ENCODE measurements at places on chromosomes 2 and 18.

DNA sequence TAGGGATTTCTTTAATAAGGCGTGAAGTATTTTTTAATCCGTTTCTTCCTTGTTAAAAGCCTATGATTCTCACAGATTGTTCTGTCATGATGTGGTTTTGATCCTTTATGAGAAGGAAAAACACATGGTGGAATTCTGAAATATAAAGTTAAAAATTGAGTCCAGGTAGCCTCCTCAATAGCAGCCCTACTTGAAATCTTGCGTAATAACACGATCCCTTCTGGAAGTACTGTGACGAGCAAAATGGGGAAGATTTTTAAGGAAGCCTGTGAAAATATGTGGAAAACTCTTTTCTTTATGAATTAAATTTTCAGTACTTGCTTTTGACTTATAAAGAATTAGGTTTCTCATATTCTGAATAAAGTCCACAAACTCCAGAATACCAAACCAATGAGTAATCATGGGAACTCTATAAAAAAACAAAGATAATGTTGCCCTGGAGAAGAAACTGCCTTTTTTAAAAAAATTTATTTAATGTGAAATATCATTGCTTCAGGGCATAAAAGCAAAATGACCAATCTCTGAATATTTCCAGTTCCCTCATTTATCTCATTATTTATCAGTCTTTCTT, 476.4 kb upstream of the ZEB2 start:
- no peak for DNase-seq

DNA sequence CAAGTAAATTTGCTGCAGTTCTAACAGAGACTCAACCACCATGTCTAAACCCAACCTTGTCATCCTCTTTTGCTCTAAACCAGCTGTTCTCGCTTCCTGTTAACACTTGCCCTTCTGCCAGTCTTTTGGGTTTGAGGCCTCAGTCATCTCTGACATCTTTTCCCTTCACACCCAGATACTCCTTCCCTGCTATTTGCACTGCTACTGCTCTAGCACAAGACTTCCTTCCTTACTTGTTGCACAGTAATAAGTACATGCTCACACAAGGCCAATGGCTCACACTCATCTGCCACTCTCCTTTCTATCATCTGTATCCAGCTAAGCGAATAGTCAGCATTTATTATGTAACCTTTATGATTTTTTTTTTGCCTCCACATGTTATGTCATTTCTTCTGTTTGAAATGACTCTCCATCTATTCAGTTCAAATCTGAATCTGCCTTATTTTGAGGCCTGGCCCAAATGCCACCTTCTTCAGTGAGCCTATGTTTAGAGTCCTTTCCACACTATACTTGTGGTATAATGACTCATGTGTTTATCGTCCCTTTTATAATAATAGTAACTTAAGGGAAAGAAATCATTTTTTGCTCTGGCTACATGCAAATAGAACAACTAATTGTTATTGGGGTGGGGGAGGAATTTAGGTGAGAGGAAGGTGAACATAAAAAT, 22.5 kb upstream of the CDKL4 start:
- DNase-seq = no peak

GRCh38 chr2:127563458-127564428, 28.3 kb downstream of the MYO7B start:
- DNase-seq = no peak

DNA sequence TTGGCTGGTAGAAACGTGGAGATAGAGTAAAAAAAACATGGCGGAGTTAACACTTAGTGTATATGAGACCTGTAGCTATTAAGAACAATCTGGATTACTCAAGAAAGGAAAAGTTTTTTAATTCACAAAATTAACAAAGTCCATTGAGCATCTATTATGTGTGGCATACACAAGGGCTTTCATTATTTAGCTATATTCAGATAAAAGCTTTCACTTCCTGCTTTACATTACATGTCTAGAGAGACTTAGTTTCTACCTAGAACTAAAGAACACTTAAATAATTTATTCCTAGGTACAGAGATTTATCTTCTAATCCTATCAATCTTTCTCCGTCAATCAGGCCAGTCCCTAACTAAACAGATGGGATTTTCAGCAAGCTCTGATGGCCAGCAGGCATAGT, 196.0 kb upstream of the SLC39A10 start:
- DNase-seq = no peak

DNA sequence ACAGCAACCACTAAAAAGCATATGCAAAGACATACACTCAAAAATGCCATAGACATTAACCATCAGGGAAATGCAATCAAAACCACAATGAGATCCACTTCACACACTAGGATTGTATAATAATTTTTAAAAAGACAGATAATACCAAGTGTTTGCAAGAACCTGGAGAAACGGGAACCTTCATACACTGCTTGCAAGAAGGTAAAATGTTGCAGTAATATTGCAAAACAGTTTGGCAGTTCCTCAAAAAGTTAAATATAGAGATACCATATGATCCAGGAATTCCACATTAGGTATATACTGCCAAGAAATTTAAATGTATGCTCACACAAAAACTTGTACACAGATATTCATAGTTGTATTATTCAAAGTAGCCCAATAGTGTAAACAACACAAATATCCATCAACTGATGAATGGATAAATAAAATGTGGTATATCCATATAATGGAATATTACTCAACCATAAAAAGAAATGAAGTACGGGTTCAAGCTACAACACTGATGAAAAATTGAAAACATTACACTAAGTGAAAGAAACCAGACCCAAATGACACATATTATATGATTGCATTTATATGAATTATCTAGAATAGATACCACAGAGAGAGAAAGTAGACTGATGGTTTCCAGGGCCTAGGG, 14.7 kb upstream of the CHMP3 start:
- DNase-seq = no peak

GRCh38 chr18:3605954-3606443, 156.0 kb downstream of the TGIF1 start:
- DNase-seq = no peak

- no peak for DNase-seq
These were observed 114.4 kb upstream of the CHRNA1 start for GRCh38 chr2:174878537-174879147.

DNA sequence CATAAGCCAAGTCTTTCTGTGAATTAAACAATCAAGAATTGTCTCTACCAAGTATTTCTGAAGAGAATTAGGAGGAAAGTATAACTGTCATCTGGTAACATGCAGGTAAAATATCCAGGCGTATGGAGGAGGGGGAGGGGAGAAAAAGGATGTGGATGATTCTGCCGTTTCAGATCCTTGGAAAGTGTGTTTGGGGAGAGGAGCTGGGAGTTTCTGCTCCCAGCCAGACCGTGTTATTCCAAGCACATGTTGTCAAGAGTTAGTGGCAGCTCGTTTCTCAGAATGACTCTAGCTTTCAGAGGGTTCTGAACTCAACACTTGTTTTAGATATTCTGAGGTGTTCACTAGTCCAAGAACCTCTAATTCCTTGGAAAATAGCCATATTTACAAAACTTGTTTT, 137.6 kb downstream of the FAM124B start:
- DNase-seq = no peak

DNA sequence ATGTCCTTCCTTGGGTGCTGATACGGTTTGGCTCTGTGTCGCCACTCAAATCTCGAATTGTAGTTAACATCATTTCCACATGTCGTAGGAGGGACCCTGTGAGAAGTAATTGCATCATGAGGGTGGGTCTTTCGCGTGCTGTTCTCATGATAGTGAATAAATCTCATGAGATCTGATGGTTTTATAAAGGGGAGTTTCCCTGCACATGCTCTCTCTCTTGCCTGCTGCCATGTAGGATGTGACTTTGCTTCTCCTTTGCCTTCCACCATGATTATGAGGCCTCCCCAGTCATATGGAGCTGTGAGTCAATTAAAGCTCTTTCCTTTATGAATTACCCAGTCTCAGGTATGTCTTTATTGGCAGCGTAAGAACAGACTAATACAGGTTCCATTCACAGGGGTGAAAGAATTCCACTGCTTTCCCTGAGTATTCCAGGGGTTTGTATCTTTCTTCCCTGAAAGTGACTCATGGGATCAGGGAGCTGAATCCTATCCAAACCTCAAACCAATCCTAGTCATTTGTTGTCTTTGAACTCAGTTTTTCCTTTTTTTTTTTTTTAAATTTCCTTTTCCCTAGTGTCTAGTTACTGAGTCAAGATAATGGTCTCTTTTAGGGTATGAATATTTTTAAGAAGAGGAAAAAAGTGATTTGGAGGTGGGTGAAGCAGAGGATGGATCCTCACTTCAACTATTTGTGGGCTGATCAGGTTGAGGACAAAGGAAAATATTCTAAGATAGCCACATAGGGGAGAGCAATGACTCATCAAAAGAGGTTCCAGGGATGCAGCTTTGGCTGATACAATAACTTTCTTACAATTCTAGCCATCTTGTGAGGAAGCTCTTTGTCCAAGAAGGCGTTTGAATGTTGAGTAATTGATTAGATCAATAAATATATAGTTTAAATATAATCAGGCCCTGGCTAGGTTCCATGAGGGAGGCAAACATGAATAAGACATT, 19.5 kb upstream of the KCNE4 start:
- DNase-seq = no peak

DNA sequence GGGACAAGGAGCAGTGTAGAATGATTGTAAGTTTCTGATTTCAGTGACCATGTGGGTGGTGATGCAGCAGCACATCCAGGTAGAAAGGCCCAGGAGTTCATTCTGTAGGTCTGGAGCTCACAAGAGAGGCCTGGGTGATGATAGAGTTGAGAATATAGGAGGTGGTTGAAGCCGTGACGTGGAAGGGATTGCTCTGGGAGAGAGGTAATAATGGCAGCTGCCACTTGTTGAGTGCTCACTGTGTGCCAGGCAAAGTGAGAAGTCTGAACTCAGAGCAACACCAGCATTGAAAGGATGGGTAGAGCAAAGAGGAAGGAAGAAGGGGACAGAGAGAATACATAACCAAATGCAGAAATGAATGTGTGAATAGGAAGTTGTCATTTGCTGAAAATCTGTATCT, 3.3 kb downstream of the TTLL4 start:
- DNase-seq = no peak

DNA sequence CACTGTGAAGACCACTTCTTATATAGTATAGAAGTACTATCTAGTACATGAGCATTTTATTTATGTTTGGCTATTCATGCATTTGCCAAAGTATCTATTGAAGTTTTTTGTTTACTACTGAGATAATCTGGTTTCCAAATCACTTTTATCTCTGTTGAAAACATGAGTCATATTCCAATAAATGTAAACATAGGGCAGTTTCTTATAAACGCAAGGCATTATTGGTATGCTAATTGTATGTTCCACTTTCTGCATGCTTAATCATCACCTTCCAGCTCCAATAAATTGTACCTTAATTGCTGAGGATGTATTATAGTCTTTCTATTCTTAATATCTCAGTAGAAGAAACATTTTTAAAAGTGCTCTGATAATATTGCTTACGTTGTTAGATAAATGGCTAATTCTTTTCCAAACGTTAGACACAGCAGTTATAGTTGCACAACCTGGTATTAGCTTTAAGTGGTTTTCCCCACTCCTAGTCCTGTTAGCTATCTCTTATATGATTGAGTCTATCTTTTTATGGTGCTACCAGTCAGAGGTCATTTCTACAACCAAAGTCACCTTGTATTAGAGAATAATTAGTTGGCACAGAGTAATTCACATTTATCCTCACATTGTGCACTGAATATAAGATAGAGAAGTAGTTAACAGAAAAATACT, 17.2 kb downstream of the ITGA4 start:
- DNase-seq = no peak

GRCh38 chr2:26562811-26563645, 78.1 kb downstream of the CIB4 start:
- peak; percentile 33 for DNase-seq

DNA sequence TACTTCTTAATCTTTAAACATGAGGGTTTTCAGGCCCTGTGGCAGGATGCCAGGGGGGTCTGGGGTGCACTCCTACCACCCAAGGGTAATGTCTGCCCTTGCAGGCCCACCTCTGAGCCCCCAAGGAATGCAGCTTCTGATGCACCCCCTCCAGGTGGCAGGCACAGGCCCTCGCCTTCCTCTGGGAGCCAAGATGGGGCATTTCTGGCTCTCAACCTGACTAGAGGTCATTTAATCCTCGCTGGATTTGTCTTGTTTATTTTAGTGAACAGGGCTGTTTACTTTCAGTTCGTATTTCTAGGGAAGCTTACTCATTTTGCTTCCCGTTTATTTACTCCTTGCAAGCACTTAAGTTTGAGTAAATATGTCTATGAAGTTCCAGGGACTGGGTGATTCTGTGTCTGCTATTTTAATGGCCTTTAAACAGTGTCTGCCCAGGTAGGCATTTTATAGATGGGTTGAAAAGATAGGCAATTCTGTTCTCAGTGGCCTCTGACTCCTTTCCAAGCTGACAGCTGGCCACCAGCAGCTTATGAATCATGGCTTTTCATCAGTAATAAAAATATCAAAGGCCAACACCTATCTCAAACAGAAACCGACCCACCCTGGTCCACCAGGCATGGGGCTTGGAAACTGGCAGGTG, 11.1 kb upstream of the DNPEP start:
- no peak for DNase-seq

- no peak for DNase-seq
These were observed 167.3 kb downstream of the ASXL3 start for GRCh38 chr18:33745151-33745795.

DNA sequence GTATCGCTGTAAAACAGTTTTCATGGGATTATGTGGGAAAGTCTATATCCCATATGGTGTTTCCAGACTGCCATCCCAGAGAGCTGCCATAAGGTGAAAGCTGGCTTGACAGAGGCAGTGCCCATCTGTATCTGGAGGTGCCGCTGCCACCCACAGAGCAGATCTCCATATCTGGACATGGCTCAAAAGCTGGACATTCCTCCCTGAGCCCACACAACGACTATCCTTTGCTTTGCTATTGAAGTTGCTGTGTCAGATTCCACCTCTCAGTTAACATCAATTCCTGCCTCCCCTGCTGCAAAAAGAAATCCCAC, 55.2 kb downstream of the RND3 start:
- no peak for DNase-seq

DNA sequence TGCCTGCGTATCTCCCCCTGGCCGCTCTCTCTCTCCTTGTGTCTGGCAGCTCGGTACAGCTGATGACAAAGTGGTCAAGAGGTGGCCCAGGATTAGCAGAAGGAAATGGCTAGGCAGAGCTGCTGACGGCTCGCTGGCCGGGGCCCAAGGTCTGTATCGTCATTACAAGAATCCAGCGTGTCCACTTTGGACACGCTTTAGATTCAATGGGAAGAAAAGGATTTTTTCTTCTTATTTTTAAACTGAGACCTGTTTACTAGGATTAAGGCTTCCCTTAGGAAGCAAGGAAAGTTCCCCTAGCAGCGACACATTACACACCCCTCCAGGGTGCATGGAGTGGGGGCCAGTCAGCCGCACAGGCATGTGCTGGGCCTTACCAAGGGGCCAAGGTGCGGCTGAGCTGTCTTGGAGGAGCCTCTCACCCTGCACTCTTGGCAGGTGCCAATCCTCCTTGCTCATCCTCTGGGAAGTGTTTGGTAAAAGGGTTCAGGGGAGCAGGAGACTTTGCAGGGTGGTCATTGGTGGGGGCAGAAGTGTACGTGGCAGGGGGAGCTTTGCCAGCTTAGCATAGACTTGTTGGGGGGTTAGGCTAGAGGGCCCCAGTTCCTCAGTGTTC, 76.8 kb downstream of the POLR1A start:
- DNase-seq = no peak

DNA sequence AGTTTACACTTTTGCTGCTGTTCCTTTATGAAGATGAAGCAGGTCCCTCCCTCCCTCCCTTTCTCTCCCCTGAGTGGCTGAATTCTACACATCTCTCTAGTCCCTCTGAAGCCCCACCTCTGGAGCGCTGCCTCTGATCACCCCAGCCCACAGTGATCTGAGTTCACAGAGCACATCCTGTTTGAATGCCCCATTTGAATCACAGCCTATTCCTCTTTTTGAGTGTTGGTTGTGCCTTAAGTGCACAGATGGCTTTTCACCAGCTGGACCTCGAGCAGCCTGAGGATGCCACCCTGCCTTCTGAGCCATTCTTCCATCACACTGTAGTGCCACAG, 87.1 kb downstream of the ITGB1BP1 start:
- peak; percentile 11 for DNase-seq

Data from stimulated activated naive CD8-positive, alpha-beta T cell treated with anti-CD3 and anti-CD28 coated beads, Interleukin-15, Interleukin-2, amounts not matched to agents 100 U/mL and 50 U/mL, for 24 hours (primary cell).